EL (cell line): ENCODE measurements at places on chromosomes 5 and 9.
A peak's percentile ranks its signal among the peaks of the same experiment; 100 is the strongest.

- DNase-seq = no peak
Observed at GRCh38 chr5:67100301-67100700, 96.3 kb downstream of the CD180 start.

- DNase-seq = no peak
Observed at GRCh38 chr5:96843140-96843539, 33.2 kb upstream of the ERAP2 start.

- DNase-seq = no peak
Observed at GRCh38 chr5:180352116-180353047, 754 bp downstream of the GFPT2 start.

GRCh38 chr5:180469586-180469865 is 24.7 kb upstream of the CNOT6 start:
- no peak for DNase-seq

DNA sequence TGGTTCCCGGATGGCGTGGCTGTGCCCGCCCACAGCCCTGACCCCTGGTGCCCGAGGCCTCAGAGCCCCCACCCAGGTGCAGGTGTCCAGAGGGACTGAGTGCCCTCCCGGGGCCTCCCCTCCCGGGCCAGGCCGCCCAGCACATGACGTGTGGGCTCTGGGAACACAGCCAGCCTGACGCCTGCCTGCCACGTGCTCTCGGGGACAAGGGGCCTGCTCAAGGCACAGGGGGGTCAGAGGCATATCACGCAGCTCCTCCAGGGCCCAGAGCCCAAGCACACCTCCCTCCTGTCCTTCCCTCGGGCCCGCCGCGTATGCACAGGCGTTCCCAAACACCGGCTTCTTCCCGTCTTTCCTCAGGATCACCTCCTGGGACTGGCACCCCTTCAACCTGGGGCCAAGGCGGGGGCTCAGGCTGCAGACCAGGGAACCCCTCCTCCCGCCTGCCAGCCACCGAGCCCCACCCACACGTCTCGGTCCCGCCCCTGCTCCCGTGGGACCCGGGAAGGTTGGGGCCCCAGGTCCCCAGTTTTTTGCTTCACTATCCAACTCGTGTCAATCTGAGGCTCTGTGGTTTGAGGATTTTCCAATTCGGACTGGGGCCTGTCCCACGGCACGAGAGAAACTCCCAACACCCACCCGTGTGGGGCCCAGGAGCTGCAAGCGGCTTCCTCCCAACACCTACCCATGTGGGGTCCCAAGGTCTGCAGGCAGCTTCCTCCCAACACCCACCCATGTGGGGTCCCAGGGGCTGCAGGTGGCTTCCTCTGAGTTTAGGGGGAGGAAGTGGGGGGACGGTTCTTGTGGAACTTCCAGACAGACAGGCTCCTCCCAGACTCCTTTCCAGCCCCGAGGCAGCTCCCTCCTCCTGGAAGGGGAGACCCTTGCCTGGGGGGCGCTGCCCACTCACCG is 1.5 kb downstream of the LCN10 start:
- DNase-seq = no peak

GRCh38 chr5:17356551-17356950 is 139.1 kb downstream of the BASP1 start:
- DNase-seq = no peak

DNA sequence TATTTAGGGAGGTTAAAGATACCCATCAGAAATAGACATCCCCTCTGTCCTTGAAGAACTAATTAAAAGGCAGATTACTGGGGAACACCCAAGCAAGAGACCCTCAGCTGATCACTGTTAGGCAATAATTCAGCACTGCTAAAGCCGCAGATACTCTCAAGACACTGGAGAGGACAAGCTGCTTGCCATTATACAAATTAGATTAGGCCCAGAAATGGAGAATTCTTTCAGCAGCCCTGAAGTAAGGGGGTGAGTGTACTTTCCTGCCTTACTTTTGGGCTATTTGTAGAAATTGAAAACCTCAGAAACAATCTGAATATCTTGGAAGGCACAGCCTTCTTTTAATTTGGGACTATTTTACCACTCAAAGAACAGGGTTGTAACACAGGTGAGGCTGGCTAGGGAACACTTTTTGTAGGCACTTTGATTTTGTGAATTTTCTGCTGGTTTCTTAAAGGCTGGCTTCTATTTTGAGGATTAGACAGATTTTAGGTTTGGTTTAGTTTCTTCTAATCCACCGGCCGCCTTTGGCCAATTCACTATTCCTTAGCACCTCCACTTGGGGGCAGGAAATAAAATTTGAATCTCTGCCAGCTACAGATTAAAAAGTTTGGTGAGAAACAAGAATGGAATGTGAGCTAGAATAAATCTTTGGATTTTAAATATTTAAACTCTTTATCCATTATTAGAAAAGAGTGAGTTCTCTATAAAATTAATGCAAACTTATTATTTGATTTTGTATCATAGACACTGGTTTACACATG is 106.0 kb downstream of the SMARCA2 start:
- peak; percentile 54 for DNase-seq

DNA sequence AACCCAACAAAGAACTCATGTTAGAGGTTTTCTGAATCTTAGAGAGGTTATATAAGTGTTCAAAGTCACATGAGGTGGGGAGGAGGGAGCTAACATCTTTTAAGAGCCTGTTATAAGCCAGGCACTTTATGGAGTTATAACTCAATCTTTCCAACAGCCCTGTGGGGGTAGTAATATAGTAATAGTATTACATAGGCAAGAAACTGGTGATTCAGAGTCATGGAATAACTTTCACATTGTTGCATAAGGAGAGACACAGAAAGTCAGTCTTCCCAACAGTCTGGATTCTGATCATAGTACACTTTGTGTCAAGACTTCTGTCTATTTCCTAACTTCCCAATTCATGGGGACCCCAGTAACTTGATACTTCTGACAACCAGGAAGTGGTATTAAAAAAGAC is 89.2 kb downstream of the ACER2 start:
- no peak for DNase-seq

GRCh38 chr5:72326306-72326649 is 6.1 kb downstream of the PTCD2 start:
- DNase-seq = no peak

DNA sequence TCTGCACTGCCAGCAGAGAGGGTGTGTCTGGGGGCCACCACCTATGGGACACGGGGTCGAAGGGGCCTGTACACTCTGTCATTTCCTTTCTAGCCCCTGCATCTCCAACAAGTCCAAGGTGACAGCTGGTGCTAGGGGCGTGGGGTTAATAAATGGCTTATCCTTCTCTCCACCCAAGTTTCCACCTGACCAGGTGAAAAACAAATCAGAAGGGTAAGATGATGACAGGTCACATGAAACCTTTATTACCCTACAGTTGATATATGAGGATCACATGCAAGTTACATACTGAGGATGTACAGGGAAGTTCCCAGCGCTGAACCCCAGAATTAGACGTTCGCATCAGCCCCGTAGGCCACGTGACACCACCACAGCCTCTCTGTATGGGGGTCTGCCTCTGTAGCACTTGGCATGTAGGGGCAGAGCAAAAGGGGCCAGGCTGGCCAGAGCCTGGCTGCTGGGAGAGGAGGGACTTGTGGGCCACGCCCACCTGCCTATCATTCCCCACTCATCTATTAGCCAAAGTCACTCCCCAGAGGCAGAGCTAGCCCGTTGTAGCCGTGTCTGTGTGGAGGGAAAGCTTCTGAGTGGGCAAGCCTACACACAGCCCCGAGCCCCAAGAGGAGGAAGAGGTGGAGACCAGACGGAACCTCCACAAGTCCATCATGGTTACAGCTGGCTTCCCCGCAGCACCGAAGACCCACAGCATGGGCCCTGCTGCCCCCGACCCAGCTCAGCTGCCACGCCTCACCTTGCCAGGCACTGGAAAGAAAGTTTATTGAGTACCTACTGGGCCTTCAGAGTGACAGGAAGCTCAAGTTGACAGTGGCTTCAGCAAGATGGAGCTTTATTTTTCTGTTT is 2.2 kb downstream of the TMEM141 start:
- no peak for DNase-seq

- peak; percentile 59 for DNase-seq
Observed at GRCh38 chr9:6827439-6828145, 69.8 kb downstream of the KDM4C start.

- DNase-seq = no peak
Observed at GRCh38 chr5:161342886-161343285, 203.6 kb downstream of the GABRB2 start.

- DNase-seq = no peak
Observed at GRCh38 chr5:148682058-148683026, 28.0 kb upstream of the HTR4 start.

GRCh38 chr5:38692781-38693527 is 136.5 kb upstream of the LIFR start:
- no peak for DNase-seq
